ENCODE measurements at places on chromosomes 12 and 14. TPM values are rescaled to one million over a fixed set of nuclear protein-coding genes. Genes with fewer than 3 reads are reported as not detected.

The CD163L1 gene
- 1.8 TPM for total RNA-seq

The FITM1 gene
- total RNA-seq = not detected

The LRP1 gene
- 21.4 TPM for total RNA-seq

The TTC6 gene
- total RNA-seq = 0.06 TPM

All from glomerular endothelial cell (primary cell).